Tibial nerve (tissue), 4 donors: ENCODE measurements at places on chromosomes 5 and 9. TPM values are rescaled to one million over a fixed set of nuclear protein-coding genes. Genes with fewer than 3 reads are reported as not detected.
A peak's percentile ranks its signal among the peaks of the same experiment; 100 is the strongest.

GALNT12 gene
- 1.8 TPM for total RNA-seq

CKMT2 gene
- total RNA-seq: 1.8 TPM

DNA sequence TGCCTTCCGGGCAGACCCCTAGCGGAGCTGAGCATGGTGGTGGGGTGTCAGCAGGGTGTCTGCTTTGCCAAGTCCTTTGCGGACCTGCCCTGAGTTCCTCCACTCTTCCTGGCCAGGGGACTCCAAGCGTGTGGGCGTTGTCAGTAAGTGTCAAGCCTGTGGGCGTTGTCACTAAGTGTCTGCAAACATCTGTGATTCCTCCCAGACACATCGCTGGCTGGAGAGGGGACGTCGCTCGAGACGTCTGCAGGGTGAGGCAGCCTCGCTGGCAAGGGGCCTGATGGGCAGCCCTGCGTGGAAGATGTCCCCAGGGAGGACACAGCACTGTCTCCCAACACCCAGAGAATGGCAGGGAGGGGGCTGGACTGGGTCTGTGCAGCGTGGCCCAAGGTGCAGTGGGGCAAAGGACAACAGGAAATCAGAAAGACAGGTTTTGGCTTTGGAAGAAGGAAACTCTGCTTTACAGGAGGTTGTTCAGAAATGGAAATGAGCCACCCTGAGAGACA is 28.8 kb downstream of the ADAMTSL2 start:
- H3K4me3 ChIP-seq: no peak overlapping the region
- no peak for DNase-seq
- H3K4me1 ChIP-seq: peaks cover 7% of the 10 kb centered on the region

- H3K4me3 ChIP-seq: no peak overlapping the region
- no peaks in the 10 kb centered on the region for H3K36me3 ChIP-seq
- no peaks in the 10 kb centered on the region for H3K4me1 ChIP-seq
- H3K27me3 ChIP-seq: no peaks in the 10 kb centered on the region
- H3K27ac ChIP-seq: no peak overlapping the region
Observed at GRCh38 chr5:15522187-15522520, 22.2 kb downstream of the FBXL7 start.

GRCh38 chr5:132270335-132270665 is 12.8 kb downstream of the PDLIM4 start:
- peaks cover 41% of the 10 kb centered on the region for H3K4me1 ChIP-seq
- H3K36me3 ChIP-seq: no peaks in the 10 kb centered on the region
- H3K27me3 ChIP-seq: no peaks in the 10 kb centered on the region
- no peak overlapping the region for H3K4me3 ChIP-seq
- H3K27ac ChIP-seq: peak overlapping the region; percentile 97
- DNase-seq: no peak

DNA sequence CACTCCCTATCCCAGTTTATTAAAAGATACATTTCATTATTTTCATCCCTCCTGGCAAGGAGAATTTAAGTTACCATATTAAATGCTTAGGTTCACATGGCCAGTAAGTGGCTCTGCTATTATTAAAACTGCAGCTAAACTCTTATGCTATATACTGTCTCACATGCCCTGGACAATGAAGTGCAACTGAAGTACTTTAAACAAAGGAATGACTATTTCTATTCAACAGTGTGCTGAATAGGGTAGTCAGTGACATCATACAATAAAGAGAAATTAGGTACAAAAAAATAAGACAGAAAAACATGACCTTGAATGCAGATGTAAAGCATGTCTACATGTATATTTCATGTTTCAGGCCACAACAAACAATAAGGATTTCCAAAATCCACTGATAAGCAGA is 282.6 kb upstream of the SMC2 start:
- no peak for DNase-seq
- H3K4me1 ChIP-seq: no peaks in the 10 kb centered on the region
- no peaks in the 10 kb centered on the region for H3K27me3 ChIP-seq

DNA sequence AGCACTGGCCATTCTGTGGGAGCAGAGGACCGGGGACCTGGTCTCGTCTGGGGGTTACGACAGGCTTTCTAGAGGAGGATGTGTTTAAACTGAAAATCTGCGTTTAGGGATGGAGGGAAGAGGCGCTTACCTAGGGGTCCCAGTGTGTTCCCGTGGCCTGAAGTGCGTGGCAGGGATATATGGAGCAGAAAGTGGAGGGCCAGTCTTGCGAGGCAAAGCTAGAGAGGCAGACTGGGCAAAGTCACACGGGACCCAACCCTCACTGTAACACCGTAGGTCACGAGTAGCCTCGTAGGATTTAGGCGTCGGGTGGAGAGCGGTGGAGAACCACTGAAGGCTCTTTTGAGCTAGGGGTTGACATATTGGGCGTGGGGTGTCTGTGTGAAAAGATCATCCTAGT is 32.8 kb upstream of the POMT1 start:
- no peak overlapping the region for H3K27ac ChIP-seq
- H3K27me3 ChIP-seq: no peaks in the 10 kb centered on the region
- H3K4me3 ChIP-seq: no peak overlapping the region
- DNase-seq: no peak
- no peaks in the 10 kb centered on the region for H3K4me1 ChIP-seq
- peaks cover 11% of the 10 kb centered on the region for H3K36me3 ChIP-seq

DNA sequence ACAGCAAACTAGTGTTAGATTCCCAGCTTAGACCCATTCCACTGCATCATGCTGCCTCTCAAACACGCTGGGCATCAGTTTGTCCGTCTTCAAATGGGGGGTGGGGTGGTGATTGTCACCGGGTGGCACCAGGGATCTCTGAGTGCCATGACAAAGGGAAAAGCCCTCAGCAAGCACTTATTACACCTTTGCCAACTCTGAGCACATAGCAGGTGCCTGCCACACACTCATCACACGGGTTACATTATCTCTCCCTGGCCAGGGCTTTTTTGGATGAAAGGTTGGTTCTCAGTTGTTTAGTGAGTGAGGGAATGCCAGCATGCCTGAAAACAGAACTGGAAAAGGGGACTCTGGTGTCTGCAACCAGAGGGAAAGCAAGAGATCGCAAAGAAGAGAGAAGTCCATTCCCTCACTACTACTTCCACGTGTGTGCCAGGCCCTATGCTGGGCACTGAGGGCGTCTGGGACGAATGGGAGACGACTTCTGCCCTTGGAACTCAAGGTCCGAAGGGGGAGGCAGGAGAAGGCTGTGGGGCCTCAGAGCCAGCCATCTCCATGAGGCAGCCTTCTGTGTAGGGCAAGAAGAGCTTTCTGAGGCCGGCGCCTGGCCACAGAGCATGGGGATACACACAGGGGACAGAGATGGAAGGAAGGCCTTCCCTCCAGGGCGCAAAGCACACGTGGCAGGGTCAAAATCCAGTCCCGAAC is 48.9 kb downstream of the PAX5 start:
- H3K36me3 ChIP-seq: no peaks in the 10 kb centered on the region
- no peak for DNase-seq
- H3K4me1 ChIP-seq: no peaks in the 10 kb centered on the region
- no peak overlapping the region for H3K4me3 ChIP-seq
- H3K27ac ChIP-seq: no peak overlapping the region

DNA sequence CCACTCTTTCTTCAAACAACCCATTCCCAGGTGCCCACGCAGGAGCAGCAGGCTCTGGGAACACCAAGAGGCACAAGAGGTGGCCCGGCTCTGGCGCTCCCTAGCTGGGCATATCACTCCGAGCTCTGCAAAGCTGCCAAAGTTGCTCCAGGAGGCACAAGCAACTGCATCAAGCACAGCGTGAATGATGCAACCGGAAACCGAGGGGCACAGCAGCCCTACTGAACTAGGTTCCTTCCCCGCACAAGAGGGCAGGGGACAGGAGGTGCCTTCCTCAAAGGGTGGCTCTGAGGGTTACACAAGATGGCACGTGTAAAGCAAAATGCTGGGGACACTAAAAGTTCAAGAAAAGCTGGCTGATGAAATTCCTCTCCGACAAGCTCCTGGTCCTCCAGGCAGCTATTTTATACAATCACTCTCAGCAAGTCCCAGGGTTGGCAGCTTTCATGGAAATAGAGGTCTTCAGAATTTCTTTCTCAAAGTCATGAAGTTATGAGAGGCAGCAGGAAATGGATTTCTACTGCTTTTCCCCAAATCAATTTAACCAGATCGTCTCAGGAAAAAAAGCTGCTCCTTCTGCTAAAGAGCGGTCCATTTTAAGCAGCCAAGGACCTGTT is 22.9 kb downstream of the PSMB7 start:
- H3K27me3 ChIP-seq: no peaks in the 10 kb centered on the region
- H3K4me1 ChIP-seq: peaks cover 5% of the 10 kb centered on the region
- no peaks in the 10 kb centered on the region for H3K36me3 ChIP-seq
- H3K27ac ChIP-seq: peak overlapping the region; percentile 48
- DNase-seq: no peak
